ENCODE measurements at places on chromosomes 6 and 20.

GRCh38 chr6:56936466-56936865 is 18.4 kb upstream of the BEND6 start:
- DNase-seq = no peak

- DNase-seq = no peak
Observed at GRCh38 chr6:122778302-122778701, 1.2 kb upstream of the FABP7 start.

DNA sequence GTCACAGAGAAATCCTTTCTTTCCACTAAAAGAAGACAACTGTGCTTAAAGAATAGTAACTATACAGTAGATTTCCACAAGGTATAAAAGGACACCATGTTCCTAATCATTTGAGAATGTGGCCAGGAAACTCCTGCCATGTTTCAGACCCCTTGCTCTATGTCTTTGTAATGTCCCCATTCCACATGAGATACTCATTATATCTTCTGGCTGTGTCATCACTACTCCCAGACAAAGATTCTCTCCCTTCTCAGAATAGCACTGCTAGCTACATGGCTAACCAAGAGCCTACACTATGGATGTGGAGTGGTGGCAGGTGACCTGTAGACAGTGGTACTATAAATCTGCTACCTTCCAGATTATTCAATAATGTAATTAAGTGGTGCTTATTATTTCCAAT is 218.1 kb upstream of the MCHR2 start:
- no peak for DNase-seq

GRCh38 chr6:39040080-39040673 is 8.4 kb upstream of the GLP1R start:
- no peak for DNase-seq

- DNase-seq = no peak
Observed at GRCh38 chr6:89144354-89144906, 1.4 kb upstream of the PM20D2 start.

- no peak for DNase-seq
Observed at GRCh38 chr6:9540126-9540525, 874.7 kb downstream of the TFAP2A start.

- DNase-seq = no peak
Observed at GRCh38 chr6:16396497-16397319, 158.3 kb downstream of the GMPR start.

DNA sequence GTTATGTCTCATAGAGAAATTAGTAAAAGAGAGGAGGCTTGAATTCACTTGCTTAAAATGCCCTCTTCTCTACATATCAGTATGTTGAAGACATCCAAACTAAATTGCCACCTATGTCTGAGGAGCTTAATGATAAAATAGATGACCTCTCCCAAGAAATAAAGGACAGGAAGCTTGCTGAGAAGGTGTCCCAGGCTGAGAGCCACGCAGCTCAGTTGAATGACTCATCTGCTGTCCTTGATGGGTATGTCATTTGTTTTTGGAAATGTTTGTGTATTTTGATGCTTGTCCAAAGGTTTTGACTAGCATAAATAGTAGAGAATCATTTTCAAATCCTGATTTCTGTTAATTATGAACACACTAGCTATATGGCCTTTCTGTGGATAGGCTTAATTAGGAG is 307.7 kb downstream of the ARHGAP18 start:
- no peak for DNase-seq

- DNase-seq = no peak
Observed at GRCh38 chr6:87897663-87898062, 150.0 kb upstream of the SPACA1 start.

DNA sequence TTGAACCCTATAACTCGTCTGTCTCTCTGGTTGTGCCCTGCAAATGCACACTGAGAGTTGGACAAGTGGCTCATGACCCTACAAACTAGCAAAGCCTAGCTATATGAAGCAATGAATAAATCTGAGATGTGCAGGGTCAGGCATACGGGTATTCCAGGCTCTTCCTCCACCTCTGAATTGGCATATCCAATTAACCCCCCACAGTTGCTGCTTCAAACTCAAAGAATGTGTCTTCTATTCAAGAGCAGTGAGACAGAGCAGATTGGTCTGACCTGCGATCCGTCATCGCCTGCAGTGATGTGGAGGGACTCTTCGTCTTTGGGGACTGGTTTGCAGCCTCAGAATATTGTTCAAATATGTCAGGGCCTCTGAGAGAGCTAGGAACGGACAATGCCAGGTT is 59.8 kb downstream of the LAMP5 start:
- no peak for DNase-seq

- no peak for DNase-seq
Observed at GRCh38 chr6:160337991-160338390, 10.2 kb upstream of the SLC22A3 start.

GRCh38 chr20:41547221-41547620 is 71.0 kb downstream of the CHD6 start:
- DNase-seq = no peak

GRCh38 chr20:21513181-21513663 is 642 bp downstream of the NKX2-2 start:
- no peak for DNase-seq

GRCh38 chr6:127522714-127523113 is 3.6 kb upstream of the MTCL3 start:
- no peak for DNase-seq

GRCh38 chr6:44111434-44112417 is 15.5 kb downstream of the MRPL14 start:
- no peak for DNase-seq

DNA sequence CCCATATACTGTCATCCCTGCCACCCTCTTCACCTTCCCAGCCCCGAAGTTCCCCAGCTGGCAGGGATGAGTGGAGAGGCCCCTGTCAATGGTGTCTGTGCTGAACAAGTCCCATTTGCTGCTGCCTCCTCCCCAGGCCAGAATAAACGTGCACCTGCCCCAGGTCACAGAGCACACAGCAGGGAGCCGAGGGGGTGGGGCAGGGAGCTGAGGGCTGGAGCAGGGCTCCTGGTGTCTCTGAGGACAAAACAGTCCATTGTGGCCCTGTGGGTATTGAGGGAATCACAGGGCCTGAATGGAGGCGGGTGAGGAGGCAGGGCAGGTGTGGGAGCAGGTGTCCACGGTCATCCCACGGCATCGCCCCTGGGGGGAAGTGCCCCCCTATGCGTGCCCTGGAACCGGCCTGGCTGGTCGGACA is 55.8 kb downstream of the SNAI1 start:
- DNase-seq = no peak

- no peak for DNase-seq
Observed at GRCh38 chr6:167073679-167074274, 49.1 kb upstream of the CCR6 start.

- DNase-seq = no peak
Observed at GRCh38 chr20:58497724-58498469, 17.3 kb downstream of the APCDD1L start.

DNA sequence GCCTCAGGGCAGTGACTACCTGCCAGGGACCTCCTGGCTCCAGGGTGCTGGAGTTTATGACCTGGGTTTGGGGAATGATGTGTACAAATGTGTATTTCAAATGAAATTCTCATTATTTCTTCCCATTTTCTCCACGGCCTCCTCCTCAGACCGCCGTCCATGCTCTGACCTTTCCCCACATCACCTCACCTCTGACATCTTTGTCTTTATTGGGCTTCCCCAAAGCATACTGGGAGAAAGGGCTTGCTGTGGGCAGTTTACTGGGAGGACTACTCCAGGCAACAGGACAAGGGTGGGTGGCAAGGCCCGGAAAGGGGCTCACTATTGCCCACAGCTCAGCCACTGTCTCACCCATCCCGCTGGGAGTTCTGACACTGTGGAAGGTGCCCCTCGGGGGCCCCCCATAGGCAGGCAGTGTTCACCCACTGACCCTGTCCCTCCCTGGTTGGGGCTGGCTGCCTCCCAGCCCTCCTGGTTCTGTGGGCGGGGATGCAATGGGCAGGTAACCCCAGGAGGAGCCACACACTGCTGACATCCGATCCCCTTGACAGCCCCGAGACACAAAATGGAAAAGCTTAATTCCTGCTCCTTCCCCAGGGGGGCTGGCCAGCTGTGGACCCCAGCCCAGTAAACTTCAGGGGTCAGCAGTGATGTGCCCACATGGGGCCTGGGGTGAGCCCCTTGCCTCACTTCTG is 39.8 kb upstream of the CST7 start:
- DNase-seq = no peak

GRCh38 chr6:72950114-72950860 is 275.0 kb downstream of the KHDC1L start:
- DNase-seq = no peak

GRCh38 chr6:131292145-131292938 is 157.1 kb downstream of the AKAP7 start:
- DNase-seq = no peak

Data from stimulated activated CD8-positive, alpha-beta memory T cell treated with anti-CD3 and anti-CD28 coated beads, Interleukin-2, amount 100 ng/mL, for 48 hours (primary cell).